Posterior cingulate gyrus (tissue), 11 donors: ENCODE measurements at places on chromosomes 6 and 20.

GRCh38 chr6:35076997-35077712, 64.0 kb downstream of the TCP11 start:
- DNase-seq, result no peak

- no peak for DNase-seq
Measured at GRCh38 chr6:91626911-91627310, 1040.0 kb upstream of the MAP3K7 start.

- no peak for DNase-seq
Measured at GRCh38 chr6:33717934-33718455, 6.5 kb upstream of the UQCC2 start.

GRCh38 chr20:16201191-16201590, 372.1 kb downstream of the KIF16B start:
- no peak for DNase-seq

GRCh38 chr6:125747589-125748405, 1.6 kb upstream of the HEY2 start:
- DNase-seq, result peak; percentile 77

DNA sequence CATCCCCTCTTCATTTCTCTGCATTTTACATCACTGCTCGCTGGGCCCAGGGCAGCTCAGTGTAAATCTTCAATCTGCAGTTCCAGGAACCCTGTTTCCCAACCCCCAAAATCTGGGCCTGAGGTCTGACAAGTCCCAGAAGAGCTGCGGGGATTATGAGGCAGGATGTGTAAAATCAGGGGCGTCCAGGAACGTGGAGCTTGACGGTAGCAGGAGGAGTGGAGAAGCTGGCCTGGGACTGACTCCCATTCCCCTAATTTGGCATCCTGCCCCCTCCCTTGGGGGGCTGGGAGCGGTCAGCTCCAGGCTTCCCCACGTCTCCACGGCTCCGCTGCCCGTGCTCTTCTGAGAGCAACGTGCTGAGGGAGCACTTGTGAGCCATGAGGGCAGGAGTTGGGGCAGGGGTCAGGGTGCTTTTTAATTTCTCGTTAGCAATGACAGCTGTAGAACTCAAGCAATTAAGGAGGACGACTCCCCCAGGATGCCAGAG, 23.4 kb upstream of the VEGFA start:
- DNase-seq, result no peak

GRCh38 chr6:31922942-31923341, 4.6 kb upstream of the C2 start:
- no peak for DNase-seq

GRCh38 chr6:38316099-38316868, 323.4 kb downstream of the BTBD9 start:
- DNase-seq, result no peak

GRCh38 chr20:20023395-20023794, 6.2 kb downstream of the NAA20 start:
- DNase-seq, result no peak

DNA sequence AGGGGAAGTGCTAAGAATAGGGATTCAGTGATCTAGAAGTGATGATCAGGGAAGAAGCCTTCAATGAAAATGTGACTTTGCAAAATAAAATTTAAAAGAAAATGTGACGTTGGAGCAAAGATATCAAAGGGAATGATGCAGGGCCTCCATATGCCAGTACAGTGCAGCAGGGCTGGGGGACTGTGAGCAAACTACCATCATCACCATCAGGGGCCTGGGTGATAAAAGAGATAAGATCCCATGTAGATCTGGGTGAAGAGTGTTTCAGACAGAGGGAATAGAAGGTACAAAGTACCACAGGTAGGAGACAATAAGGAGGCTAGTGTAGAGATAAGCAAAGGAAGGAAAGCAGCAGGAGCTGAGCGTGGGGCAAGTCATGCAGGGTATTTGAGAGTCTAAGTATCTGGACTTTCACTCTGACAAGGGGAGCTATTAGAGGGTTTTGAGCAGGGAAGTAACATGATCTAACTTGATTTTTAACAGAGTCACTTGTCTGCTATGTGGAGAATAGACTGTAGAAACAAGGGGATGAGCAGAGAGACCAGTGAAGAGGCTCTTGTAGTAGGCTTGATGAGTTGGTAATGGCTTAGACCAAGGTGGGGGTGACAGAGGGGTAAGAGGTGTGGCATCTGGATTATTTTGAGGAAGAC, 295.6 kb downstream of the ZFAND3 start:
- no peak for DNase-seq

- DNase-seq, result no peak
Measured at GRCh38 chr6:137095651-137096238, 51.0 kb upstream of the IL20RA start.

GRCh38 chr6:143037470-143037869, 23.2 kb upstream of the AIG1 start:
- DNase-seq, result no peak

- no peak for DNase-seq
Measured at GRCh38 chr6:395432-396125, 4.0 kb downstream of the IRF4 start.

DNA sequence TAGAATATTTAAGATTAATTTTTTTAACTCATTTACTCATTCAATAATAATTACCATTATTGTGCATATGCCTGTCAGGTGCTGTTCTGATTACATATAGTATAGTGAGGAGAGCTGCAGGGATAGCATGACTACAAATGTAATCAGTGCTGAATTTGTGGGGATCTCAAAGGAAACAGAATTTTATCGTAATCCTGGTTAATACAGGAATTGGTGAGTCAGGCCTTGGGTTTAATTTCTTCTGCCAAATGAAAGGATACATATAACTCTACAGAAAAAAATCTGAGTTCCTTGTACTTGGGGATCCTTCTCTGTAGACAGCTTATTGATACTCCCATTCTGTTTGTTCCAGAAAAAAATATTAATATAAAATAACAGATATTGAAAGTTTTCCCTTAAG, 297.2 kb downstream of the GJA1 start:
- no peak for DNase-seq

DNA sequence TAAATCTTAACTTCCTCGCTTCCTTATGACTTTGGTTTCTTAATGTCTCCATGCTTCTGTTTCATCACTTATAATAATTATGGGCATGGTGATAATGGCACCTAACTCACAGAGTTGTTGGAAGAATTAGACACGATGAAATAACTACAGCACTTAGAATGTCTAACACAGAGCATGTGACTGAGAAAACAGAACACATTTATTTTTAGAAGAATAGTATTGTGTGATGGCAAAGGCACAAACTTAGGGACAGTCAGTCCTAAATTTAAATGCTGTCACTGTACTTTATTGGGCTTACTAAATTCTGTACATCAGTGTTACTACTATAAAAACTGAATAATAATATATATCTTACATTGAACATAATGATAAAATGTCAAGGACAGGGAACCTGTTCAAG, 391.1 kb upstream of the JAG1 start:
- no peak for DNase-seq

- DNase-seq, result no peak
Measured at GRCh38 chr20:45080867-45081624, 19.9 kb downstream of the KCNS1 start.

- DNase-seq, result no peak
Measured at GRCh38 chr20:64153410-64153809, 10.8 kb upstream of the MYT1 start.

- DNase-seq, result no peak
Measured at GRCh38 chr6:100924534-100925227, 43.6 kb upstream of the ASCC3 start.

- no peak for DNase-seq
Measured at GRCh38 chr6:37531026-37531425, 31.3 kb upstream of the CCDC167 start.

DNA sequence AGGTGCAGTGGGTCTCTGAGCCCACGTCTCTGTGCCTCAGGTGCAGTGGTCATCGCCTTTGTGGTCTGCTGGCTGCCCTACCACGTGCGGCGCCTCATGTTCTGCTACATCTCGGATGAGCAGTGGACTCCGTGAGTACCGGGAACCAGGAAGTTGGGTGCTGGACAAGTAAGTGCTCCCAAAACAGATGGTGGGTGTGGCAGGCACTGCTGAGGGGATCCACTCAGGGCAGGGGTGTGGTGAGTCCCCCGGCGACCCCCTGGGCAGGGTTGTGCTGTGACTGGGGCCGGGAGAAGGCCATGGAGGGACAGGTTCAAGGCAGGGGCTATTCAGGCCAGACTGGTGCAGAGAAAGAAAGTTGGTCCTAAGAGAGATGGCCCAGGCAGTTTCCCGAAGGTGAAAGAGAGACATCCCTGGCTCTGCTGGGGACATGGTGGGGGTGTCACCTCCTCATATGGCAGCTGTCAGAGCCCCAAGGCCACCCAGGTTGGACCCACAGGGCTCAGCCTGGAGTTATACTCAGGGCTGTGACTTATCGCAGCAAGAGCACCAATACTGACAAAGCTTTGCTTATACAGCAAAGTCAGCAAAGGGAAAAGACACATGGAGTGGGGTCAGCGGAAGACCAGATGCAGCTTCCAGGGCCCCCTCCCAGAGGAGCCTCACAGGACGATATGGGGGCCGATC, 37.9 kb upstream of the MRGBP start:
- peak; percentile 63 for DNase-seq

- DNase-seq, result no peak
Measured at GRCh38 chr6:20952699-20953474, 418.6 kb downstream of the CDKAL1 start.

DNA sequence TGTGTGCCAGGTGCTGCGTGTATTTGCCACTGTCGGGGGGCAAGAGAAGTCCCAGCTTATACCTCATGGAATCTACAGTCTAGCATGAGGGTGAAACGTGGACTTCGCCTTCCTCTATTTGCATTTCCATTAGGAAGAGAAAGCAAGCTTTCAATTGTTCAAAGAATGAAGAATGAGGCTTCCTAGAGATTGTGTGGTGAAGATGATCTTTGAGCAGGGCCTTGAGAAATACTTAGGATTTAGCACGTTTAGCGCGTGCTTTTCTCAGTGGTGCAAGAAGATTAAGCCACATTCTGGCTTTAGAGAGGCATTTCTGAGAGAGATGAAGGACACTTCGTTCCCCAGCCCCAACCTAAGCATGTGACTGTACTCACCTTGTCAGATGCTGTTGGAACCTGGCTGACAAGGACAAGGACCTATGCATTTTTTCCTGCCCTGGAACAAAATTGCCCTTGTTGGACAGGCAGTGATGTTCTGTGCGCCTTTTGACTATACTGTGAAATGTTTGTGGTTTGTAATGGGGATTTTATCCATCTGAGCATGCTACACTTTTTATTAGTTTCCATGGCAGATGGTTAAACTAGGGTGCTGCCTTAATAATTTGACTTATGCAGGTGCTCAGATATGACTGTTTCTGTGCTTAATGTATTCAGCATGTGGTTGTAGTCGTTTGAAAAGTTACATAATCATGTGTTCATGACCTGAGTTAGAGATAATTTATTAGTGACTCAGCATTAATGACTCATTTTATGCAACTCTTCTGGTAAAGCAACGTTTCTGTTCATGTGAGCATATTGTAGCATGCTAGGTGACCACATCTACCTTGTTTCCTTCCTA, 10.7 kb downstream of the TULP4 start:
- DNase-seq, result no peak

DNA sequence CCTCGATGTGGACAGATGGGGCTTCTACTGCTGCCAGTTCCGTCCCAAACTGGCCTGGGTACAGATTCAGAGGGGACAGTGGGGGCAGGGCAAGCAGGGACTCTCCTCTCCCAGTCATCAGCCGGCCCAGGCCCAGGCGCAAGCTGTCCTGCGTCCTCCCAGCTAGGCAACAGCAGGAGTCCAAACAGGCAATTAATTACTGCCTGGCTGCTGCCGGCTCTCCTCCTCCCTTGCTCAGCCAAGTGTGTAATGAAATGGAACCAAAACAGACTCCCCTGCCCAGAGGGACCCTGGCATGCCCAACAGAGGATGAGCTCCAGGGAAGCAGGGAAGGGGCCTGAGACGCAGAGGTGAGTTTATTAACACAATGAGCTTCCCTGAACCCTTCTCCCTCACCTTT, 17.8 kb upstream of the SLC32A1 start:
- DNase-seq, result no peak

DNA sequence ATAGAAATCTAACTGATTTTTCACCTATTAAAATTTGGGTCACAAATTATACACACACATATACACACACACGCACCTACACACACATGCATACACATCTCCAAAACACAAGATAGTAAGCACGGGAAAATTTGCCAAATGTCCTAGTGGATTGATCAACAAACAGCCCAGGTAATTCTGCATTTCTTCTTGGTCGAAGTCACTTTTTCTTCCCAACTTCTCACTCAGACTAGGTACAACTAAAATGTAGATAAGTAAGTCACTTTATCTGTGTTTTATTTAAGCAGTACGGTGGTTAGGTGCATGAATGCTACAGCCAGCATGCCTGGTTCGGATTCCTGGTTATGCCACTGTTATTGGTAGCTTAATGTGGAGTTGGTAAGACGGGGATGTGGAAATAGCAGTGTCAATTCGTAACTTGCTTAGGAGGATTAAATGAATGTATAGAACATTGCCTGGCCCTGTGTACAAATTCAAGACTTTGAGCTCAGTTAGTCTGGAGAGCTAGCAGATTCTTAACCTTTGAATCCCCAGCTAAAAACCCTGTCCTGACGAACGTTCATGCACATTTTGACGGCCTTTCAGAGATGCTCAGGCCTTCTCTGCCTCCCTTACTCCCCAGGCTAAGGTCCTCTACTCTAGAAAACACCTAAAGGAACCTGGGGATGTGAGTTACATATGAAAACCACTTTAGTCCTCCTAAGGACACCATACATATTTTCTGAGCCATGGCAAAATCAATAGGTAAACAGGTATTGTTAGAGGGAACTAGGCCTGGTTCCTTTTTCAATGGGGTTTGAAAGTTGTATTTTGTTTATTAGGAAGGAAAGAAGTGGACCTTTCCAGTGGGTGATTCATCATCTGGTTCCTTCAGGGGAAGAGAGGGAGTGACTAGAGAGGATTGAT, 50.9 kb downstream of the CYP24A1 start:
- no peak for DNase-seq

DNA sequence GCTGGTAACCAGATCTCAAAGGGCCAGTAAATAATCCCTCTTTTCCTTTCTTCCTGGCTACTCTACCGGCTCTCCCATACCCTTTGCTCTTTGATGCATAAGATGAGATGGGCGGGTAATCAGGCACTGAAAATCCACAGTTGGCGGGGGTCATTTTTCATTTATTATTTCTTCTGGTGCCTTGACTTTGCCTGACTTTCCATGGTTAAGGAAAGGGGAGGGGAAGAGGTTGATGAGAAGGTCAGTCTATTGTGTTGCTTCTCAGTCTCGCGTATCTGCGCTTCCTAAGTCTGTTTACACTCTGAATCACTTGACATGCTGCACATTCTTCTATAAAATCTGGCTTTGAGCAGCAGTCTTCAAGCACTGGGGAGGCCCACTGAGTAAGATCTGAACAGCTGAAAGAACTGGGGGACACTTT, 121.1 kb upstream of the HDGFL1 start:
- no peak for DNase-seq

- no peak for DNase-seq
Measured at GRCh38 chr6:164412566-164412965, 896.8 kb downstream of the C6orf118 start.
